ENCODE measurements at places on chromosomes 2 and 18.

DNA sequence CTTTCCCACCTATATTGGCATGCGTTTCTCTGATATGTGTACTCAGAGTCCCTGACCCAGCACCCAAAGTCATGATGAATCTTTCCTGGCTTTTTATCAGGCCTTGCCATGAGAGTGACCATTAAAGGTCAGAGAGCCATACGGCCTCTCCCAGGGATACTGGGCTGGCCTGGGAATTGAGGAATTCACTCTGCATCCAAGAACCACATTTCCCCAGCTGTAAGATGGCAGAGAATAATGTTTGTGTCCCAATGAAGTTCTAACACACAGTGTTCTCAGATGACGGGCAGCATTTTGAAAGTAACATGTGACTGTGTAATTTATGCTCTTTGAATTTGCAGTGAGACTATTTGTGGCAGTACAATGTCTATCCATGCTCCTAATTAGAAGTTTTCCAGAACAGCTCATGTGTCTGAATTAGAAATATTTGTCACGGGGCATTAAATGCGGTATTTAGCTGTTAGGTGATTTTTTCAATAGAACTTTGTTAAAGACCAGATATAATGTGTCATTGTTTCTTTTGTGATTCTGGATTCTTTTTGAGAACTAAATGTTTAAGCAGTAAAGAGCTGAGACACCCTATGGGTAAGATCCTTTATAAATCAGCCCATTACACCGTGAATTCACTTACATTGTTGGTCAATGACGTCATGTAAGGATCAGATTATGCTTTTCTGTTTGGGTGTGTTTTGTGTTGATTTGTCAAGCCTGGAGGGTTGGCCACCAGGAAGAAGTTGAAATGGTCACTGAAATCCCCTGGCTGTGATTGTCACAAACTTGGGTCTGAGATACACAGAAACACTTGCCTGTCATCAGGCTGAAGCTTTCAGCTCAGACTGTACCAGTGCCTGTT lies 7.3 kb upstream of the SLC3A1 start:
- DNase-seq: no peak

- no peak for DNase-seq
Observed at GRCh38 chr2:222293660-222294630, 4.9 kb downstream of the PAX3 start.

DNA sequence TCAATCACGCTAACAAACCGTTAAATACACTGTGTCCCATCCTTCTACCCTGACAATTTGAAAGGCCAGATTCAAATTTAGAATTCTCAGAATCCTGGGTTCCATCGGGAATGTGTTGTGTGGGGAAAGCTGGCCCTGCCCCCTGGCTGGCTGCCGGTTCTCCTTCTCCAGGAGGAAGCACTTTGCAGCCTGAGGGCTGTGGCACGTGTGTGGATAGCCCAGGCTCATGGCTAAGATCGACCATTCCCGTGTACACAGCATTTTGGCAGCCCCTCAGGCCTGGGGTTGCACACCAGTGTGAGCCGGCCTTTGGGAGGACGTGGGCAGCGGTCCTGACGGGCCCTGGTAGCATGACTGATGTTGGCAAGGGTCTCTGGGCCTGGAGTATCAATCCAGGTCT lies 51.0 kb upstream of the ROCK2 start:
- DNase-seq: no peak

DNA sequence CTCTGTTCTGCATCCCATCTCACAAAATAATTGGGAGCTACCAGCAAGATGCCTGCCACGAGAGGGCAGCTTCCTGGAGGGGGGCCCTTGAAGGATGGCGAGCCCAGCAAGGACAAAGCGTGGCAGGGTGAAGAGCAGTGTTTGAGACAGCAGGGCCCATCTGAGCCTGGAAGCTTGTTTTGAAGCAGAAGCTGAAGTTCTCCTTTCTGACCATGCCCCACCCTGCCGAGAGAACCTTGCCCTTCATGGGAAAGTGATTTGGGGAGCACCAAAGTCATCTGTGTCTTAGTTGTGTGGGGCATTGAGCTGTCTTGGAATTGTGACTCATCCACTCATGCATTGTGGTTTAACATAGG lies 216.3 kb downstream of the BCL11A start:
- no peak for DNase-seq

DNA sequence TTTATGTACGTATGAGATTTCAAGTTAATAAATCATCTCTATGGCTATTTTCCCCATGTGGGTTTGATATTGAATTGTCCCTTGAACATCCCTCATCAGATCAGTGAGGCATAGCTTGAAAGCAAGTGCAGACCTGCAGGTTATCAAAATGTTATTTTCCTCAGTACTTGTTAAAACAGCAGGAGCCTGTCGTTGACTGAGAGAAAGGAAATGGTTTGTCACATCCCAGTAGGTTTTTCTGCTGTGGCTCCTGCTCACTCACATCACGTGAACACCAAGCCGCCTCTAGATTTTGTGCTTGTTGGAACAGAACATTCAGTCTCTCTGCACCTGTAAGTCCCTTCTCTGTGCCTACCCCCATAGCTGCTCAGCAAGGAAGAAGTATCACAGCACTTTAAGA lies 340.3 kb downstream of the CELF4 start:
- no peak for DNase-seq

GRCh38 chr2:152542995-152543481 lies 174.2 kb downstream of the PRPF40A start:
- no peak for DNase-seq
